ENCODE measurements at places on chromosomes 7 and 10.
A peak's percentile ranks its signal among the peaks of the same experiment; 100 is the strongest.

DNA sequence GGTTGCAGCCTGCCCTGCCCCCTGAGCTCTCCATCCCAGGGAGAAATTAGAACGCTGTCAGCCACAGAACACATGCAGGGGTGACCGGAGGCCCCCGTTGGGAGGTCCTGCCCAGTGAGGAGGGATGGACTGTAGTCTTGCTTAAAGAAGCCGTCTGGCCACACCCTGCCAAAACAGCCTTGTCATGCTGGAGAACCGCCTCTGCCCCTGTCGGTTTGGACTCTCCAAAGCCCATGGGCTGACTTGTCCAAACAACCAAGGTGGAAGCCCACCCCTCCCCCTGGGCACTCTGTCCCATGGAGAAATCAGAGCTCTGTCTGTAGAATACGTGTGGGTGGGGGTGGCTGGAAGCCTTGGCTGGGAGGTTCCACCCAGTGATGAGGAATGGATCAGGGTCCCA is 12.7 kb upstream of the TBATA start:
- no peak for DNase-seq

DNA sequence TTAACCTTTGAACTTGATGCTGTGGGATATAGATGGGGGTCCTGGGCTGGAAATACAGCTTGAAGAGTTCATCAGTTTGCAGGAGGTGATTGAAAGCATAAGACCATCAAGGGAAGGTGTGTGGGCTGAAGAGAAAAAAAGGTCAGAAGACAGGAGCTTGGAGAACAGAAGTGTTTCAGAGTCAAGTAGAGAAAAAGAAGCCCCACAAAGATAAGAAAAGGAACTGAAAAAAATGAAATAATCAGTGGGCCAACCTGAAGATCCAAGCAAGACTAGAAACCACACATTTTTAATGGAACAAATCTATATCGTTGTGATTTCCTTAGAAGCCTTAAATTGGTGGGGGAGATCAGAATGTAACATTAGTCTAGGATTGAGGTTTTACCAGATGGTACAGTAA is 22.5 kb downstream of the ZEB1 start:
- DNase-seq, result no peak

- DNase-seq, result no peak
Observed at GRCh38 chr7:151189038-151189437, 2.0 kb upstream of the ASB10 start.

DNA sequence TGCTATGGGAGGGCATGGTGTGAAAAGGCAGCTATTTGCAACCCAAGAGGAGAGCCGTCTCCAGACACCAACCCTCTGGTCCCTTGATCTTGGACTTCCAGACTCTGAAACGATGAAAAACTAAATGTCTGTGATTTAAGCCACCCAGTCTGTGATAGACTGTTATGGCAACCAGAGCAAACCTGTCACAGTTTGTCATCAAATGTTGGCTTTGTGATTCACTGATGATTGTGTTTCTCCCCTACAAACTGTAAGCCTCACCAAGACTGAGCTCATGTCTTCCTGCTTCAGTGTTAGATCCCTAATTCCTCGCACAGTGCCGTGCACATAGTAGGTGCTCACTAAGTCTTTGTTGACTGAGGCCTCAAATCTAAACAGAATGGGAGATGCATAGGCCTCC is 224.6 kb upstream of the PITRM1 start:
- no peak for DNase-seq

GRCh38 chr7:128099204-128099671 is 68.0 kb upstream of the LRRC4 start:
- no peak for DNase-seq

- DNase-seq, result no peak
Observed at GRCh38 chr10:82934429-82934828, 1059.4 kb downstream of the NRG3 start.

DNA sequence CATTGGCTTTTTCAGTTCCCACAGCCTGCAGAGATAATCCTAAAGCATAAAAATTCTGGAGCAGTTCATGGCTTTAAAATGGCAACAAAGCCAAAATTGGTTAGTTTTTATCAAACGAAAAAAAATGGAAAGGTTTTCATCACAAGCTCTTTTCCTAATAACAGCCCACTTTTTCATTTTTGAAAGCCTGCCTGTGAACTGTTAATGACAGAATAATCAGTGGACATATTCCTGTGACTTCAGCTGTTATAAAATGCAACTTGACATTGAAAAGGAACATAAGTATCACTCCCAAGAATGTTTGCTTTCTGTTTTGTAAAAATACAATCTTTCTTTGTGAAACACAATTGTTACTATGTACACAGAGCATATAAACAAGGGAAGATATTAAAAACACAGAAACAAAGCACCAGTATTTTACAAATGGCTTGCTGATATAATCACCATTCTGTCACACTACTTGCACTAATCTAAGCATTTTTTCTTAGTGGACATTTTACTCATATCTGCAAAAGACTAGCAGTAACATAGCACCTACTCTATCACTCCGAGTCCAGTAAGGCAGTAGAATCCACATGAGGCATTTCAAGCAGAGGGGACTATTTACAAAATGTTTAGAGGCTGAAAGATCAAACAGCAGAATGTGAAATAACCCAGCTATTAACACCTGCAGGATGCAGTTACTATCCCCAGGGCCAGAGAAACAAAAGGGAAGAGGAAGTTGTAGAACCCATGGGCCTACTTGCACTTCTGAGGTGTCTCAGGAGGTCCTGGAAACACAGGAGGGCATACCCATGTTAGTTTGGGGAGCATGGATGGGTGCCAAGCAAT is 26.4 kb downstream of the MACC1 start:
- DNase-seq, result no peak

- peak; percentile 56 for DNase-seq
Observed at GRCh38 chr7:132425942-132426341, 150.3 kb downstream of the PLXNA4 start.

DNA sequence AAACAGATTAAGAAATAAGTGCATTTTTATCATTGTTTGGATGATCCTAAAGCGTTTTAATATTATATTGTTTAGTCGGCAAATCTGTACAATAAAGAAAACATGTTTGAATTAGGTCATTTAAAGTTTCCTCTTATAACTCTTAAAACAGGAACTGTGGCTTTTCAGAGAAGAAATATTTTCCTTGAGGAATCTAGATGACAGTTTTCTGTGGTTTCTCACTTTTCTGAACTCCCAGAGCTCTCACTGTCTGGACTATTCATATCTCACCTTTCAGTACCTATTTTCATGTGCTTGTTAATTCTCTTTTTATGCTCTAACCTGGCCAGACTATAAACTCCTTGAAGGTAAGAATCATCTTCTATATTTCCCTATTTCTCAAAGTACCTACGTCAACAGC is 135.1 kb downstream of the CHN2 start:
- DNase-seq, result no peak

DNA sequence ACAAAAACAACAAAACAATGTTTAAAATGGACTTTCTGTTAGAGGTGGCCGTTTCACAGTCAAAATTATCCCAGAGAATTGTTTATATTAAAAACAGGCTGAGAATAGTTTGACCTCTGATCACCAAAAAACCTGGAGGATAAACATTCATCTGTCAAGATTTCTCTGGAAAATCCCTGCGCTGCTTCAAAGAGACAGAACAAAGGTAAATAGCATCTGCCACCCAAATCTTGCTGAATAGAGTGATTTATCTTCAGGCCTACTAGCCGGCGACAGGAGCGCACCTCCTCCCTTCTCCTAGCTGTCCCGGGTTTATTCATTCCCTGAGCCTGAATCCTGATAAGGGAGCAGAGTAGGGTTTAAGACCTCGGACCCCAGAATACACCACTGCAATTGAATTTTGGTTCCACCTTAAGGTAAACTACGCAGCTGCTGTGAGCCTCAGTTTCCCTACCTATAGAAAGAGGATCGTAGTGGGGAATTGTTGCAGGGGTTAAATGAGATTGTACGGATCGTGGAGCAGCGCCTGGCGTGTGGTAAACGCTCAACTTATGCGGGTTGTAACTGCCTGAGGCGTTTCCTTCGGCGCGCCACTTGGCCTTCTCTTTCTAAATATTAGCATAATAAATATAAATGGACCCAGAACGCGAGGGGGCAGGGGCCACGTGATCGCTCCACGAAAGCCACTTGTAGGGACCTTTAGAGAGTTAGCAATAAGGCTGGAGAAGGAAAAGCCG is 498 bp upstream of the ST7 start:
- peak; percentile 72 for DNase-seq

- DNase-seq, result no peak
Observed at GRCh38 chr7:106717254-106717954, 56.4 kb upstream of the CCDC71L start.

GRCh38 chr7:105246256-105246655 is 142.5 kb downstream of the SRPK2 start:
- DNase-seq, result no peak

DNA sequence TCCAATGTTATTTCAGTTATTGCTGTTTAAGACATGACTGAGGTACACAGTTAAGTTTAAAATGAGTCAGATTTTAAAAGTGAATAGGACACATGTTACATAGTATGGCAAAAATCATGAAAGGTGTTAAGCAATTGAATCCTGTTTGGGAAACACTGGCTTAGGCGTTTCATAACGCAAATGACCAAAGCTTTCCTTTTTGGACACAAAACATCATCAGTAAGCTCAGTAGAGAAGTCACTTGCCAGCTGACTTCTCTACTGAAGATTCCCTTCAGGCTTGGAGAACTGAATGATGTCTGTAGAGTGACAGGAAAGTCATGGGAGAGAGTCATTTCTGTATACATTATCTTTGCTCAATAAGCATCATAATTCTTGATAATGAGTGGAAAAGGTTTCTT is 64.4 kb upstream of the RSBN1L start:
- DNase-seq, result no peak

GRCh38 chr7:11127988-11128387 is 154.3 kb downstream of the PHF14 start:
- DNase-seq, result no peak

DNA sequence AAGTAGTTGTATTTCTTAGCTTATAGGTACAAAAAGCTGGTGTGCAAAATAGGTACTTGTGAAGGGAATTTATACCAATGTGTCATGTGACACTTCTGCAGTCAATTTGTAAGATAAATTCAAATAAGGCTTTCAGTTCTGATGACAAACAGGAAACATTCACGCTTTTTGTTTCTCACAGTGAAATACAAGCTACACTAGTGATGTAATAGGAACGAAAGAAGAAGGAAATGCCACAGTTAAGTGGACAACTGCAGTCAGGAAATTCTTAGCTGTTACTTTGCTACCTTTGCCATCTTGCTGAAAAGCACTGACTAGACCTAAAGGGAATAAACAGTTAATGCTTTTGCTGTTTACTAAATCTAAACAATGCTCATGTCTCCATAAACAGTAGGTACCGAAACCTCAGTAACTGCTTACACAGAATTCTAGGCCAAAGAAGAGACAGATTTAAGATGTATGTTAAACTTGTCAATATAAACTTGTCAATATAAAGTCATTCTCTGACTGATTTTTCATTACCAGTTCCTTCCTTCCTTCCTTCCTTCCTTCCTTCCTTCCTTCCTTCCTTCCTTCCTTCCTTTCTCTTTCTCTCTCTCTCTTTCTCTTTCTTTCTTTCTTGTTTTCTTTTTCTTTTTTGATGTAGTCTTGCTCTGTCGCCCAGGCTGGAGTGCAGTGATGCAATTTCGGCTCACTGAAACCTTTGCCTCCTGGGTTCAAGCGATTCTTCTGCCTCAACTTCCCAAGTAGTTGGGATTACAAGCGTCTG is 10.1 kb downstream of the OTUD1 start:
- DNase-seq, result no peak

DNA sequence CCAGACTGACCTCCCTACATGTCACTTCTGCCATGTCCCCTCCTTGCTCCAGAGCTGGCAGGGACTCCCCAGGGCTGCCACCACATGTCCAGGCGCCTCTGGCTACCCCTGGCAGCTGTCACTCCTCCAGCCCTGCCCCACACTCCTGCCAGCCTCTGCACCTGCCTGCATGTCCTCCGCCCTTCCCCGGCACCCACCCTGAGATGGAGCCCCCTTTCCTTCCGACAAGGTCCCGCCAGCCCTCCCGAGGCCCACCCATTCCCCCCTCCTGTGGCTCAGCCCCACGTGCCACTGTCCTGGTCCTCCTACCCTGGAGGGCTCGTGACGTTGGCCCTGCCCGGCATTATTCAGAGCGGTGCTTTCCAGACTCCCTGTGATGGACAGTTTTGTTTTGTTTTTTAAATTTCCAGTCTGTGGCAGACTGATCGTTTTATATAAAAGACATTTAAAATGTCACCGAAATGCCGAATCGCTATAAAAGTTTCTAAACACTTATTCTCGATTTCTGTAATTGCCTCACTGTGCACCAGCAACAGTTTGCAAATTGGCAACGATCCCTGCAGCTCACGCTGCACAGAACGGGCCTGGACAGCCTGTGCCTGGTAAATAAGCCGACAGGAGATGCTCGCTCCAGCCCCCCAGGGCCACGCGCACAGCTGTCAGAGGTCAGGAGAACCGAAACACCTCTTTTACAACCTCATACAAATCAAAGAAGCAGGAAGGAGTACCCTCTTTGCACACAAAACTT is 111.1 kb upstream of the SH2B2 start:
- no peak for DNase-seq

DNA sequence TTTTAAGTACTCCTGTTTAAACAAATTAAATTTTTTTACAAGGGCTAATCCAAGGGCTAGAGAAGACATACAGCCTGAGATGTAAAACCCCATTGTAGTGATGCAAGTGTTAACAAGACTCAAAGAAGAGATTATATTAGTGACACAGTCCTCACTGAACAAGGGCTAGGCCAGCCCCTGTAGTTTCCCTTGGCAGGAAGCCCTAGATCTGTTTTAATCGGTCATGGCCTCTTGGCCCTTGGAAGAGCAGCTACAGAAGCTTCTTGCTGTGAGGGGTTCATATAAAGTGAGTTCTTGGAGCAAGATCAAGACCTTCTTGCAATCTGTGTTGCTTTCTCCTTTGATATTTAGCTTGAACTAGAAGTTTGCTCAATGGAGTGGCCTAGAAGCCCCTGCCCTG is 1339.4 kb downstream of the XPNPEP1 start:
- no peak for DNase-seq

GRCh38 chr7:46153583-46153950 is 232.5 kb upstream of the IGFBP3 start:
- DNase-seq, result no peak

GRCh38 chr10:3411044-3411443 is 238.5 kb upstream of the PITRM1 start:
- no peak for DNase-seq

GRCh38 chr7:140242057-140243031 is 65.6 kb upstream of the KDM7A start:
- no peak for DNase-seq
